ENCODE measurements at places on chromosomes 5 and 9. TPM values are rescaled to one million over a fixed set of nuclear protein-coding genes. Genes with fewer than 3 reads are reported as not detected.

Gene CLTA
- 432 TPM for total RNA-seq

Gene GLIPR2
- total RNA-seq, result 6.7 TPM

GRCh38 chr9:38036359-38037084, 32.5 kb downstream of the SHB start:
- peak; percentile 75 for DNase-seq

GRCh38 chr9:6907772-6908381, 150.1 kb downstream of the KDM4C start:
- DNase-seq, result peak; percentile 36
